Prostate gland (tissue), 2 donors: ENCODE measurements at places on chromosomes 4 and X. TPM values are rescaled to one million over a fixed set of nuclear protein-coding genes. Genes with fewer than 3 reads are reported as not detected.

DNA sequence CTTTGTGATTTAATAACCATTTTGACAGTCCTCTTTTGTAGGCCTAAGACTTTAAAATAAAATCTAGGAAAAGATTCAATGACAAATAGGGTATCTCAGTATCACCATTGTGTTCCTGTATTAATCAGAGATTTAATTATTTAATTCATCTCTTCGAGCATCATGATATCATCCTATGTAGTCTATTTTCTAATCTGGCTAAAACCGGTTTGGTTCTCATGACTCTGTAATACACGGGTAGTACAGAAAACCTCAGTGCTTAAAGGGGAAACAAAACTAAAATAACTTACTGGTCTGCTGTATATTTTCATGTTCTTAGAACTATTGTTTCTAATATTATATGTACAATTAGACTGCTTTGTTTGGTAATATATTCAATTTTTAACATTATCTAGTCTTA is 23.7 kb upstream of the FBXW7 start:
- H3K4me1 ChIP-seq, result no peaks in the 10 kb centered on the region
- no peaks in the 10 kb centered on the region for H3K36me3 ChIP-seq
- no peak overlapping the region for H3K27ac ChIP-seq
- no peak overlapping the region for H3K4me3 ChIP-seq

DNA sequence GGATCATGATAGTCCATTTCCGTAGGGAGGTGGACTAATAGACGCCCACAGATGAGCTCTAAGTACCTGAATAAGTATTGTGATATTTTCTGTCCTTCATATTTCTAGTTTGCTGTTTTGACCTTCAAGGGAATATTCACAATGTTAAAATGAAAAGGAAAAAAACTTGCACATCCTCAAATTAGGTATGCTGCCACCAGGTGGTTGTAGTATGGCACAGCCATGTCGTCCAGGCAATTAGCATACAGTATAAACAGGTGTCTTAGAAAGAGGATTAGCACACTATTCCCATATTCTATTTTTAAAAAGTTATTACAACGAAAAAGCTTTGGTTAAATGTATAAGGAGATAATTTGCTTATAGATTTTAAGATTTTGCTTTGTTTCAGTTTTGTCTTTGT is 802.0 kb downstream of the RPA4 start:
- no peak overlapping the region for H3K4me3 ChIP-seq
- H3K27me3 ChIP-seq, result no peaks in the 10 kb centered on the region
- no peak overlapping the region for H3K27ac ChIP-seq
- DNase-seq, result no peak
- no peaks in the 10 kb centered on the region for H3K36me3 ChIP-seq
- H3K4me1 ChIP-seq, result no peaks in the 10 kb centered on the region

- peak within 1 kb of the TSS; percentile 71 for H3K27ac ChIP-seq
- peak within 1 kb of the TSS; percentile 48 for H3K4me3 ChIP-seq
- H3K36me3 ChIP-seq, result no peaks in the 10 kb centered on the region
- no peaks in the 10 kb centered on the region for H3K4me1 ChIP-seq
- peak; percentile 79 for DNase-seq
Observed at GRCh38 chrX:109732807-109733612, at the start of gene ACSL4. Gene ACSL4 (minus strand): TSS chrX:109733257. CDS start chrX:109683363, 49,894 bp downstream.

- H3K27me3 ChIP-seq, result no peaks in the 10 kb centered on the region
- no peak overlapping the region for H3K27ac ChIP-seq
- H3K36me3 ChIP-seq, result no peaks in the 10 kb centered on the region
- peak; percentile 7 for DNase-seq
Observed at GRCh38 chr4:165874072-165874790, 1.2 kb downstream of the TLL1 start.

DNA sequence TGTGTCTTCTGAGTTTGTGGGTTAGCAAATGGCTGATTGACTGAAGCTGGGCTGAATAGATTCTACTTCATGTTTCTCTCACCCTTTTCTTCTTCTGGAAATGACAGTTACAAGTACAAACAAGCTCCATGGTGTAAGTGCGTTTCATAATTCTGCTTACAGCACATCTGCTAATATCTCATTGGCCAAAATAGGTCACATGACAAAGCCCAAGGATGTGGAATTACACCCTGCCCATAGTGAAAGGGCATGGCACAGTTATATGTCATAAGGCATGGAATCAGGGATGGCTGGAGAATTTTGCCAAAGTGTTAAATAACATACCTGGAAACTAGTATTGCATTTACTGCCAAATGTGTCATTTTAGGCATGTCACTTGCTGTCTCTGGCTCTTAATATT is 327.2 kb downstream of the NKX6-1 start:
- H3K36me3 ChIP-seq, result no peaks in the 10 kb centered on the region
- no peak for DNase-seq
- no peaks in the 10 kb centered on the region for H3K27me3 ChIP-seq
- no peaks in the 10 kb centered on the region for H3K4me1 ChIP-seq
- no peak overlapping the region for H3K4me3 ChIP-seq

- H3K36me3 ChIP-seq, result no peaks in the 10 kb centered on the region
- no peaks in the 10 kb centered on the region for H3K4me1 ChIP-seq
- H3K27me3 ChIP-seq, result no peaks in the 10 kb centered on the region
- DNase-seq, result no peak
Observed at GRCh38 chr4:131093303-131093702, 1997.4 kb downstream of the C4orf33 start.

DNA sequence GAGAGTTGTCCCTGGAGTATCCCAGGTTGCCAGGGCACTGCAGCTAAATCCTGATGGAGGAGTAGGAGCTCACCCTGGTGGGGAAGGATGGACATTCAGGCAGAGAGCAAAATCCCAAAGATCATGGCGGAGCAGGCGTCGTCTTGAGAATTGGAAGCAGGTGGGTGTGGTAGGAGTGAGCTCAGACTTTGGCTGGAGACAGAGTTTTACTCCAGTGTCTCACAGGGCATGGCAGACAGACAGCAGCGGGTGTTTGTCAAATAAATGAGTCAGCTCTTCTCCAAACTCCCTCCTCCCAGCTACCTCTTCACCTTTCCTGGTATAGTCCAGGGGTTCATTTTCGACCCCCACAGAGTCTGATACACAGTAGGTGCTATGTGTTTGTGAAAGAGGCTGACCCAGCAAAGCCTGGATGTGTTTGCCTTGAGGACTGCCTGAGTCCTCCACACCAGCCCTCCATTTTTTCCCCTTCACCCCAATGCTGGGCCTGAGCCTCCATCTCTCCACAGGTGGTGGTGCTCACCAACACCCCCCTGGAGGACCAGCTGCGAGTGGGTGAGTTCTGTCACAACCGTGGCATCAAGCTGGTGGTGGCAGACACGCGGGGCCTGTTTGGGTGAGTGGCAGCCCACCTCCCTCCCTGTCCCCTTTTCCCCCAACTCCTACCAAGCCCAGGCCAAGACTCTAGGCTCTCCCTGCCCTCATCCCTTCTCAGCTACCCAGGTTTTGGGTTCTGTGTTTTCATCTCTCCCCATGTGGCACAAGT is 6.9 kb downstream of the UBA1 start:
- no peak overlapping the region for H3K4me3 ChIP-seq
- no peaks in the 10 kb centered on the region for H3K27me3 ChIP-seq
- H3K27ac ChIP-seq, result peak overlapping the region; percentile 68
- H3K36me3 ChIP-seq, result peaks cover 12% of the 10 kb centered on the region
- DNase-seq, result peak; percentile 56

- H3K4me1 ChIP-seq, result no peaks in the 10 kb centered on the region
- no peak overlapping the region for H3K27ac ChIP-seq
- no peak for DNase-seq
- no peaks in the 10 kb centered on the region for H3K36me3 ChIP-seq
Observed at GRCh38 chr4:123929565-123929964, 533.0 kb downstream of the SPRY1 start.

DNA sequence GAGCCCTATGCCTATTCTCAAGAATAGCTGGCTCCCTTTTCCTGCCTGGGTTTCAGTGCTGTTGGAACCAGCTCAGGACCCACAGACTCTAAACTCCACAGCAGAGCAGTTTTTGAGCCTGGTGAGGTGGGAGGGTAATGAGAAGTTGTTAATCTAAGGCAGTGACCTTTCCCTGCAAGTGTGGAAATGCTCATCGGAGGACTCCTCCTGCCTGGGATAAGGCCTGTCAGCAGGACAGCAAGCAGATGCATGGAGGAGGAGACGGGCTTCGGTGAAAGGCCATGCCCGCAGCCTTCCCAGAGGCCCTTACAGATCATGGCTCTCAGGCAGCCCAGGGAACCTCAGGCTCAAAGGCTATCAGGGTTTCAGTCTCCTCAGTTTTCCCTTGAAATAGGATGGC is 70.0 kb upstream of the SHISA3 start:
- H3K36me3 ChIP-seq, result no peaks in the 10 kb centered on the region
- H3K4me3 ChIP-seq, result no peak overlapping the region
- no peak for DNase-seq
- no peaks in the 10 kb centered on the region for H3K27me3 ChIP-seq
- H3K4me1 ChIP-seq, result no peaks in the 10 kb centered on the region
- no peak overlapping the region for H3K27ac ChIP-seq

DNA sequence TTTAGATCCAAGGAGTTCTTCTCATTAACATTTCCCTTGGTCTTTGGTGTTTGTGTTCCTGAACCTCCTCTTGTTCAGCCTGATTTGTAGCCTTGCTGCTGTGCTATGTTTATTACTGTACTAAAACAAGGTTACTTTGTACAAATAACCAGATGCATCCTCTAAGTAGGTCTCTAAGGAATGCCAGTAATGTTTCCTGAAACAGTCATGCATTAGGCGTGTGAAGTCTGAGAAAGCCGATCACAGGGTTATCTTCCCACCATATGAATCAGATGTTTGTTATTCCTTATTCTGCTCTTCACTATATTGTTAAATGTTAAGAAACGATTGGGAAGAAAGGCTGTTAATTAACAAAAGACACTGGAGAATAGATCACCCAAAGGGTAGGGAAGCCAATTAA is 66.9 kb downstream of the GALNTL6 start:
- H3K36me3 ChIP-seq, result no peaks in the 10 kb centered on the region
- no peak overlapping the region for H3K27ac ChIP-seq
- no peaks in the 10 kb centered on the region for H3K4me1 ChIP-seq
- no peak for DNase-seq

GRCh38 chrX:12245650-12246645 is 107.7 kb downstream of the FRMPD4 start:
- DNase-seq, result no peak
- H3K27ac ChIP-seq, result no peak overlapping the region
- no peaks in the 10 kb centered on the region for H3K36me3 ChIP-seq
- H3K27me3 ChIP-seq, result no peaks in the 10 kb centered on the region
- no peak overlapping the region for H3K4me3 ChIP-seq

- H3K27me3 ChIP-seq, result no peaks in the 10 kb centered on the region
- no peak overlapping the region for H3K27ac ChIP-seq
- H3K4me1 ChIP-seq, result no peaks in the 10 kb centered on the region
- H3K4me3 ChIP-seq, result no peak overlapping the region
Observed at GRCh38 chrX:265502-265901, 15.7 kb upstream of the PLCXD1 start.

DNA sequence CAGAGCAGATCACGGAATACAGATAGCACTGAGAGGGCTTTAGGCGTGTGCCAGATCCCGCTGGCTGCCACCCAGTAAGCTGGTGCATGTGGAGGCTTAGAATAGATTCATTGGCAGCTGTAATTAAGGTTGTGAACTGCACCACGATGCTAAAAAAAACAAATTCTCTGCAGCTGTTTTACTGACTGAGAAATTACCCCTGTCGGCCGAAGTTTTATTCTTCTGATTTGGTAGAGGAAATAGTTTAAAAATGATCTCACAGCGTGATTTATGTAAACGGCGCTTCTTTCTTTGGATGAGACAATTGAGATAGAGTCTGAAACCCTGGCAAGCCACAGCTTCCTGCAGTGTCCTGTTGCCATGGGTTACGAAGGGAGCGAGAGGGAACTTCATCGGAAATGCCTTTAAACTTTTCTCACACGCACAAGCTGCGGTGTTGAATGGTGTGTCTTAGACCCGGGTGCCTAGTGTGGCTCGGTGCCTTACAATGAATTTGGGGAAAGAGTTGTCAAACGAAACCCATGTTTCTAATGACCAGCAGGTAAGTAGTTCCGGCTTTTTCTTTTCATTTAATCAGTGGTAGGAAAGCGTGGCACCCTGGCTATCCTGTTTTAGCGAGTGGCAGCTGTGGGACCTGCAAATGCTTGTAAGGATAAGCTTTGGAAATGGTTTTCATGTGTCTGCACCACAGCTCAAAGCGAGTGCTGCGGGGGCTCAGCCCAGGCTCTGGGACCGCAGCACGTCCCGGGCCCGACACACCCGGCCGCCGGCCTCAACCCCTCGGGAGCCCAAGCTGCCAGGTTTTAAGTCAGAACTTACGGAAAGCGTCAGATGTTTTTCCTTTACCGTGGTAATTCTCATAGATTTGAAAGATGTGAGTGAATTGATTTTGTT is 71.7 kb upstream of the HGFAC start:
- H3K27ac ChIP-seq, result no peak overlapping the region
- H3K36me3 ChIP-seq, result no peaks in the 10 kb centered on the region
- H3K4me1 ChIP-seq, result peaks cover 7% of the 10 kb centered on the region

DNA sequence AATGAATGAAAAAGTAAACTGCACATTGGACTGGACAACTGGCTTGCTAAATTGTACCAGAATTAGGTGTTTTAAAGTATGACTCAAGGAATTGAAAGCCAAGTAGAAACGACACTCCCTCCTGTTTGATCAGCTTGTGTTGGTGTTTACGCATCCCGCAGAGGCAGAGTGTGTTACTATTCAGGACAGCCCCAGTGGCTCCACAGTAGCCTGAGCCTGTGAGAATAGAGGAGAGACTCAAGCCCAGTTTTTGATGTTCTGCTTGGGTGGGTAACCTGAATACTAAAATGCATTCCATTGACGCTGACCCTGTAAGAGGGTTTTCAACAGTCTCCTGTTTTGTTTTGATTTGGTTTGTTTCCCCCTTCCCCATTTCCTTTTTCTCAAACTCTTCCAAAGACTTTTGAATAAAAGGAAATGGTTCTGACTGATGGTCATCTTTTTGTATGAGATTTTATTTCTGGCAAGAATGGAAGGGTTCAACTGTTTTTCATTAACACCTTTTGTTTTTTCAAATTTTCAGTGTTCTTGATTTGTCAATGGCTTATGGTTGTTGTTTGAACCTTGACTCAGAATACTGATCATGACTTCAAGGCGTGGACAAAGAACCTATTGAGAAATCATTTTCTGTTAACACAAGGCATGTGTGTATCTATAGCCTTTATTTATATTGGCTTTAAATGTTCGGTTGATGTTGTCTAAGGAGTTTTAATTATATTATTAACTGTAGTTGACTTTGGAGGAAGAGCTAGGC is 10.2 kb downstream of the ADGRL3 start:
- no peak overlapping the region for H3K27ac ChIP-seq
- H3K4me1 ChIP-seq, result no peaks in the 10 kb centered on the region
- no peak for DNase-seq
- H3K4me3 ChIP-seq, result no peak overlapping the region
- no peaks in the 10 kb centered on the region for H3K36me3 ChIP-seq

DNA sequence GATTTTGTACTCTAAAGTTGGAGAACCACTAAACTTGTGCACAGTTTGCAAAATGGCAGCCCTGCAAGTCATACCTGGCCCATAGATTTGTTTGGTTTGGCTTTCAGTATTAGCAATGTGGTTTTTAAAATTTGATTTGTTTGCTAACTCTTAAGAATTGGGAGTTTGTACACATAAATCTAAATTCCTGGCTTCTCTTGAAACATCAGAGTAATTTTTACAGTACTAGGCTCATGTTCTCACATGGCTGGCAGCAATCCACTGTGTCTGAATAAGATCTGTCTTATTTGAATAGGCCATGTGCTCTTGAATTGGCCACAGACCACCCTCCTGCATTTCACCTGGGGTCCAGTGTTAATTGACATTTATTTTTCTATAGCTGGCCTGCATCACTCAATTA is 21.3 kb downstream of the DIAPH2 start:
- DNase-seq, result peak; percentile 3
- H3K36me3 ChIP-seq, result no peaks in the 10 kb centered on the region
- no peaks in the 10 kb centered on the region for H3K27me3 ChIP-seq
- H3K4me1 ChIP-seq, result no peaks in the 10 kb centered on the region
- no peak overlapping the region for H3K4me3 ChIP-seq

Gene HPSE
- 0.82 TPM for total RNA-seq

Gene PAGE4
- total RNA-seq, result 26.5 TPM

Gene NPY2R
- 2.6 TPM for total RNA-seq

Gene SULT1B1
- 3.0 TPM for total RNA-seq

Gene THAP9
- 7.6 TPM for total RNA-seq
